ENCODE measurements at places on chromosomes 2 and 18.

- DNase-seq, result no peak
Measured at GRCh38 chr2:189146553-189146952, 33.0 kb downstream of the COL5A2 start.

- DNase-seq, result no peak
Measured at GRCh38 chr2:74777161-74777900, 56.6 kb upstream of the HK2 start.

DNA sequence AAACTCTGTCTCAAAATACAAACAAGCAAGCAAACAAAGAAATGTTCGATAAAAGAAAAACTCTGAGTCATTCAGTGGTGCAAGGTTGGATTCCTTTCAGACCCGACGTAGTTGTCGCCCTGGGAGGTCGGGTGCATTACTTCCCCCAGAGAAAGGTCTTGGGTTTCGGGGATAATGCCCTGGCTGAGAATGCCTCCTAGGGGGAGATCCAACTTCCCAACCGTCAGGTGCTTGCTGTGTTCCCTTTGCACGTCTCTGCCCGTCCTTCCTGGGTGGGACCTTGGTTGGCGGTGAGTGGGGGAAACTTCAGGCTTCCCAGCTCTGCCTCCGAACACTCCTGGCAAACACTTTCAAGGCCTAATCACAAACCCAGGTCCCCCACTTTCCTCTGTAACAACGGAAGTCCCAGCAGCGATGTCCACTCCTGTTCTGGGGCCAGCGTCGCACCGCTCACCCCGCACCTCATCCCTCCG is 609 bp downstream of the TPGS2 start:
- no peak for DNase-seq

- DNase-seq, result peak; percentile 33
Measured at GRCh38 chr2:116510117-116510671, 1304.3 kb upstream of the DDX18 start.

GRCh38 chr2:38130876-38131275 is 54.9 kb upstream of the CYP1B1 start:
- DNase-seq, result no peak

- DNase-seq, result peak; percentile 4
Measured at GRCh38 chr2:21256006-21256405, 132.2 kb downstream of the TDRD15 start.

- no peak for DNase-seq
Measured at GRCh38 chr2:3777966-3778365, 74.6 kb downstream of the DCDC2C start.

DNA sequence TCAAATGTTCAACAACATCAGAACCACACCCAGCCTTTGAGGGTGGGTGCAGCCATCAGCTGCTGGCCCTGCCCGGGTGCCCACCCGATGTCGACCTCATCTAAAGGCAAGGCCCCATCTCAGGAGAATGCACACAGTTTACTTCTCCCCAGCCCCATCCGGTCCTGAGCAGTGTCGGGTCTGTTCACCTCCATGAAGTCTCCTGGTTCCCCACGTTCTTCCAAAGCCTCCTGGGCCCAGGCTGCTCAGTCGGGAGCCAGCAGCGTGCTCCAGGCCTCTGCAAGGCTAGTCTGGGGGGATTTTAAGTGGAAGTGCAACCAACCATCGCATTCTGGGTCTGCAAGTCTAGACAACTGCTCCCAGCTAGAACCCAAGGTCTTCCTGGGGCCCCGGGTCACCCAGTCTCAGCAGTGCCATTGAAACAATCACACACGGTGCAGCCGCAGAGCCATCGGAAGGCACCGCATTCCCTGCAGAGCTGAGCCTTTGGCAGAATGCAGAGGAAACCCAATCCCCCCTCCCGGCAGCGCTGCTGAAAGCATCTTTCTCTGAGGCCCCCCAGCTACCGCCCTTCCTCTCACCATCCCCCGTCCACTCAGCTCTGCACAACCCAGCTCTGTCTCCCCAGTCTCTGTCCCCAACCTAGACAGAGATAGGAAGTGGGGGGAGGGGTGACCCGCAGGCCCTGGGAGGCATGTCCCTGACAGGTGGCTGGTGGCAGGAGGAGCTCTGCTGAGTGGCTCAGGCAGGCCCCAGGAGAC is 8.5 kb downstream of the ESPNL start:
- DNase-seq, result peak; percentile 85

DNA sequence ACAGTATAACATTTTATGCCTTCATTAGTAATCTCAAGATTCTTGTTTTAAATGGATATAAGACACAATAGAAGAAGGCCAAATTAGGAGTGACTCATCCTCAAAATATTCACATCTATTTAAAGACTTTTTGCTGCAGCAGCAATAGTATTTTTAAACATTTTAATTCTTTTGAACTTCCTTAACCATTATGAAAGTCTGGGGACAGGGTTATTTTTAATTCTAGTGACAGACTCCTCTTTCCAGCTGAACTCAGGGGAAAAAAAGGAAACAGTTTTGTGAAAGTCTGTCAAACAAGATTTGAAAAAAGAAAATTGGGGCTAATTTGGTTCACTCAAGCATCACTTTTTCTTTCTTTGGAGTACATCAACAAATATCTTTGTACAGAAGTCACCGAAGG is 541.8 kb downstream of the NUP35 start:
- DNase-seq, result no peak

- DNase-seq, result no peak
Measured at GRCh38 chr2:191910518-191910917, 63.6 kb upstream of the CAVIN2 start.

DNA sequence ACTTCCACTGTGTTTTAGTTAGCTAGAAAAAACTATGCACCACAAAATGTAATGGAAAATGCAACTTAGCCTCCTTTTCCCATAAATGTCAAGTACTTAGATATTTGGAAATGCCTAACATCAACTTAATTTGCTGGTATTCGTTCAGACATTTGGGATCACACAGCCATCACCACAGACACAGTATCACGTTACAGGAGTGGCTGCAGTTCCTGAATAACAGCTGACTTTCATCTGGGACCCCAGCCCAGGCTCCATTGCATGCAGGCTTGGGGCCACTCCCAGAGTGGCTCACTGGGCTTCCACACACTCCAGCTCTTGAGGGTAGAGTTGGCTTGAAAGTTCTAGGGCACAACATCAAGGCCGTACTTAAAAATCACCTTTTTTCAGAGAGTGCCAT is 9.3 kb downstream of the TMEM182 start:
- no peak for DNase-seq

GRCh38 chr2:86413296-86414094 is 27.7 kb upstream of the KDM3A start:
- DNase-seq, result no peak

- DNase-seq, result no peak
Measured at GRCh38 chr2:42164046-42164445, 5.1 kb upstream of the EML4 start.

GRCh38 chr2:31467426-31467825 is 52.9 kb upstream of the XDH start:
- DNase-seq, result no peak

- no peak for DNase-seq
Measured at GRCh38 chr2:120572226-120572625, 163.4 kb upstream of the GLI2 start.

- DNase-seq, result no peak
Measured at GRCh38 chr18:5543036-5543680, 639 bp downstream of the EPB41L3 start.

GRCh38 chr2:176763851-176764404 is 448.7 kb upstream of the HNRNPA3 start:
- no peak for DNase-seq

- DNase-seq, result peak; percentile 31
Measured at GRCh38 chr18:44579028-44579702, 101.5 kb upstream of the SETBP1 start.

DNA sequence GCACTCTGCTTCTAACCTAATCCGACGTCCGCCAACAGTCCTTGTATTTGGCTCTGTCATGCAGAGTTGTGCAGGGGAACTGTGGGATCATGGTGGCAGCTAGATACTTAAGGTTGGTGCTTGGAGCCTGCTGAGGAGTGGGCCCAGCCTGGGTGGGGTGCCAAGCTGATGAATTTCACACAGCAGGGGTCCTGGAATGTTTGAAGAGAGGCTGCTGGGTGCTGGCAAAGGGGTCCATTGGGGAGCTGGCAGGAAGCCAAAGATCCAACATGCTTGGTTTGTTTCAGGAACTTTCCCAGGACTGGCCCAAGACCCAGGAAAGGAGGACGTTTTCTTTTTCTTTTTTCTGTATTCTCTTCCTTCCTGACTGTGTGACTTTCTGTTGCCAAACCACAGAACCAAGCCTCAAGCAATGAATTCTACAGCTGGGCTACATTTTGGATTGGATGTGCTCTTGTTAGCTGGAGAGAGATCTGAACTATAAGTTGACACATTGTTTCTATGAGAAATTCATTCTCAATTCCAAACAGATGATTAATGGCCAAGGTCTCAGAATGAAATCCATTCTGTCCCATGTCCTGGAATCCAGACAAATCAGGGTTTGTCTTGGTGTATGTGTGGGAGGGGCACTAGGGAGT is 49.9 kb downstream of the DHRS9 start:
- no peak for DNase-seq

- no peak for DNase-seq
Measured at GRCh38 chr2:241665731-241666440, 20.7 kb downstream of the DTYMK start.

DNA sequence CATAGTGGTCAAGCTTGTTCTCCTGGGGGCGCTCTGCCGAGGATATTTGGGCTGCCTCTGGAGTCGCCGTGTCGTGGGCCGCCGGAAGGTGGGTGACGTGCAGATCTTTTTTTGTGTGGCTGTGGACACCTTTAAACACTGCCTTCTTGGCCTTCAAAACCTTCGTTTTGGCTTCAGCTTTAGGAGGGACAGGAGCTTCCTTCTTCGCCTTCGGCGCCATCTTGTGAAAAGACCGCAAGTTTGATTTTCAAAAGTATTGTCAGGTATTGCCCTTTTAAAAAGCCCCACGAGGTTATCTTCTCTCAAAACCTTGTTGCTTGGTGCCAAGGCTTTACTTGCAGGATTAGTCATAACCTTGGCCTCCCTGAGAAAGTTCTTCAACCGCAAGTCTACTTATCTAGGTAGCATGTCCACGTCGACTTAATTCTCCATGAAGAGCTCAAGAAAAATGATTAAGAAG is 20.8 kb downstream of the LAMA3 start:
- peak; percentile 32 for DNase-seq

GRCh38 chr18:46569211-46569610 is 87.8 kb downstream of the LOXHD1 start:
- DNase-seq, result no peak

DNA sequence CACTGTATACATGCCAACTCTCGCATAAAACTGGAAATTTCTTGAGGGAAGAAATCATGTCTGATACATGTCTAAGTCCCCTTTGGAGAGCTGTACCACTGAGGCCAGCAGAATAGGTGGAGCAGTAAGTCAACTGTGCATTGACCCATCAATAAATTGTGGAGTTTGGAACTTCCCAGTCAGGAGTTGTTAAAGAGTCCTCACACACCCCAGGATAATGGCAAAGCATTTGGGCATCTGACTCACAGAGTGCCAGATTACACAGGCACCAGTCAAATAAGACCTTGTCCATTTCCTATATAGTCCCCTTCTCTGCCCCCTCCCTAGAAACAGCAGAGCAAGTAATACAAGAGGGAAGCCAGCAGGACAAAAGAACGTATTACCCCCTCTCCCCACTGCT is 10.4 kb downstream of the VSNL1 start:
- DNase-seq, result no peak

DNA sequence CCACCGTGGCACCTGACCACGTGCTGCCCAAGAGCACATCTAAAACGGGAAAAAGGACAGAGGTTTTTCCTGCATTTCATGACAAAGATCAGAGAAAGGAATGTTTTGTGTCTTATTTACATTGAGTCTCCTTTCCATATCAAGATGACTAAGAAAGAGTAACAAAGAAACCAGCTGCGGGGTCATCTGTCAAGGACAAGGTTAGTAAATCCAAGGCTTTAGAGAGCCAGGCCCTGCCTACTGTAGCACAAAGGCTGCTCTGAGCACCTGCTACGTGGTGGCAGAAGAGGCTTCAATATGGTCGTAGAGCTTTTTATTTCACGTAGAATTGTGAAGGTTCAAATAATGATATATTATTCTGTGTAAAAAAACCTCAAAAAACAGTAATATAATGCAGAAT is 51.0 kb downstream of the PRELID3A start:
- no peak for DNase-seq

GRCh38 chr18:35289727-35290093 is 319 bp downstream of the ZSCAN30 start:
- peak; percentile 61 for DNase-seq

GRCh38 chr2:241797441-241798080 is 11.4 kb upstream of the NEU4 start:
- peak; percentile 51 for DNase-seq

- no peak for DNase-seq
Measured at GRCh38 chr2:119222213-119222612, 1.4 kb upstream of the STEAP3 start.

- no peak for DNase-seq
Measured at GRCh38 chr2:120291401-120292311, 39.0 kb downstream of the RALB start.

- no peak for DNase-seq
Measured at GRCh38 chr2:115290478-115290877, 848.0 kb downstream of the DPP10 start.

GRCh38 chr2:147173798-147174197 is 671.0 kb upstream of the ACVR2A start:
- DNase-seq, result no peak

DNA sequence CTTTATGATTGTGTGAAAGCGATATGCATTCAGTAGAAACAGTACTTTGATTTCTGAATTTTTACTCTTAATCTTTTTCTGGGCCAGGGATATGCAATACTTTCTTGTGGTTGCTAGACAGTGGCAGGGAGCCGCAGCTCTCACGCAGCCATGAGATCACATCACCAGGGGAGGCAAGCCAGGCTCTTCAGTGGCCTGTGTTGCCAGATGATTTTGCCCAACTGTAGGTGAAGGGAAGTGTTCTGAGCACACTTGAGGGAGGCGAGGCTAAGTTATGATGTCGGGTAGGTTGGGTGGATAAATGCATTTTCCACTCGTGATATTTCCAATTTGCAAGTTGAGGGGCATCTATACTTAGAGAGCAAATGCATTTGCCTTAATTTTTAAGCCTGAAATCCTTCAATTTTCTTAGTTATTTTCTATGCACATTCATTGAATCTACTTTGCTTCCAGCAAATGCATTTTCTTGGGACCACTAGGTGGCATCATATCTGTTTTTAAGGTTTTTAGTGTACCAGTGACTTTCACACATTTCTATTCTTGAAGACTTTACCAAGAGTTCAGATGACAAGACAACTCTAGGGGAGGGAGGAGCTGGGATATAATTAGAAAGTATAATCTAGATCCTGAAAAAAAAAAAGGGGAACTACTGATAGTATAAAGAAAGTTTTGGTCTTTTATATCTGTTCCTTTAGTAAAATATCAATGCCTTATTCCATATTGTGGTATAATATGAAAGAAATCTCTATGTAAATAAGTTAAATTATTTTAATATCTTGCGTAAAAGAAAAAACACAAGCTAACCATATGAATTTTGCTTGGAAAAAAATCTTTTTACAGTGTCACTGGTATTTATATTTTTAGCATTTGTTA is 643.3 kb downstream of the SOCS6 start:
- DNase-seq, result peak; percentile 53

All from RPMI8226 (cell line).